Kidney tubule cell (primary cell): ENCODE measurements at places on chromosomes 7 and 10.

GRCh38 chr7:40544871-40545303 lies 410.1 kb downstream of the SUGCT start:
- DNase-seq, result no peak

- no peak for DNase-seq
These were observed 123.7 kb downstream of the KAT6B start for GRCh38 chr10:74949843-74950765.

GRCh38 chr7:157297185-157297584 lies 39.6 kb upstream of the DNAJB6 start:
- DNase-seq, result no peak

- peak; percentile 77 for DNase-seq
These were observed 48.1 kb downstream of the TNPO3 start for GRCh38 chr7:129006636-129007414.

DNA sequence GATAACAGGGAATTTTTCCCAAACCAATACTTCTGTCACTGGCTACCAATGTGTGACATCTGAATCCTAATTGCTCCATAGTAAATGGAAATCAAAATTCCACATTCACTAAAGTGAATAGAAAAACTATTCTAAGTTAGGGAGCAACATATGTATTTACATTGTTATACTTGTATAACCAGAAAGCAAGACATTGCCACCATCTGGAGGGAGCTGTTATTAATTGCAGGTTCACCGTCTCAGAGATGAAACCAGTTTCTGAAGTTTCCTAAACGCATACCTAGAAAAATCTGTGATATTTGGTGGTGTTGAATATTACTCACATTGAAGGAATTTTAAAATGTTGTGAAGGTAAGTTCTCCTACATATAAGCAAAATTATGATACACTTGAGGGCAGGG lies 390.1 kb downstream of the NXPH1 start:
- DNase-seq, result no peak

DNA sequence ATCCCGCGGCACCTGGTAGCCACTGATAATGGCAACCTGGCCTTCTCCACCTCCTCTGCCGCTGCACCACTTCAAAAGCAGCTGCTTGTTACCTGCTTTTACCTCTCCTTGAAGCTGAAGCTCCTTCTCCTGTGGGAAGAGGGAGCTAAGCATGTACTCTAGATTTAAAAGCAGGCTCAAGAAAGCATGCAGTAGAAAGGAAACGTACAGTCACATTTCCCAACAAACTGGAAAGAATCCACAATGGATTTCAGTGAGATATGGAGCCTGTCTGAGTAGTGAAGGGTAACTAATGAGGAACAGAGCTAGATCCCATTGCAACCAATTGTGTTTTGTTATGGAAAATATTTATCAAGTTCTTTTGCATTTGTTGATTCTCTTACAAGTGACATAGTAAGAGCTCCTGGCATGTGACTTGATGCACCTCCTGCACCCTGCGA lies 457.4 kb upstream of the GALNT17 start:
- no peak for DNase-seq

DNA sequence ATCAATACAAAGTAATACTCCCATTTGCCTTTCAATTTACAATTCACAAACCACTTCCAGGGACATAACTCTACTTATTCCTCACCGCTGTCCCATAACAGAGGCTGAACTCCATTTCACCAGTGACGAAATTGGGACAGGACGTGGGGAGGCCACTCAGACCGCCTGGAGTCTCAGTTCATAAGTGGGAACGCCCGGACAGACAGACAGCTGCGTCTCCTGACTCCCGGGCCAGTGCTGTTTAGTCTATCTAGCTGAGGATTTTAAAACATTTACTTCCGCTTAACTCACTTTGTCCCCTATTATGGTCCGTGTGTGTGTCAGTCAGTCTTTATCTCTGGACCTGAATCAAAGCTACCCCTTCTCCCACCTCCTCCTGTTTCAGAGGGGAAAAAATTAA lies 67.4 kb upstream of the ZNF438 start:
- DNase-seq, result no peak

GRCh38 chr10:95485056-95485844 lies 75.9 kb downstream of the SORBS1 start:
- peak; percentile 47 for DNase-seq

DNA sequence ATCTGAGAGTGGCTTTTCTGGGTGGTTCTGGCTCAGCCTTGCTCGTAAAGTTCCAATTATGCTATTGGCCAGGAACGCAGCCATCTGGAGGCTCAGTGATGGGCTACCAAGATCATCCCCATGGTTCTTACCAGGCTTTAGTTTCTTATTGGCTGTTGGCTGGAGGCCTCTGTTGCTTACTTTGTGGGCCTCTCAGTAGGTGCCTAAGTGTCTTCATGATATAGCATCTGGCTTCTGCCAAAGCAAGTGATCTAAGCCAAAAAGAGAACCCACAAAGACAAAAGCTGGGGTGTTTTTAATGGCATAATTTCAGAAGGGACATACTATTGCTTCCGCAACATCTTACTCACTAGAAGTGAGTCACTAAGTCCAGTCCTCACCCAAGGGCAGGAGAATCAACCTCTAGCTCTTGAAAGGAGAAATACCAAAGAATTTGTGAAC lies 132.0 kb upstream of the MDFIC start:
- peak; percentile 47 for DNase-seq

DNA sequence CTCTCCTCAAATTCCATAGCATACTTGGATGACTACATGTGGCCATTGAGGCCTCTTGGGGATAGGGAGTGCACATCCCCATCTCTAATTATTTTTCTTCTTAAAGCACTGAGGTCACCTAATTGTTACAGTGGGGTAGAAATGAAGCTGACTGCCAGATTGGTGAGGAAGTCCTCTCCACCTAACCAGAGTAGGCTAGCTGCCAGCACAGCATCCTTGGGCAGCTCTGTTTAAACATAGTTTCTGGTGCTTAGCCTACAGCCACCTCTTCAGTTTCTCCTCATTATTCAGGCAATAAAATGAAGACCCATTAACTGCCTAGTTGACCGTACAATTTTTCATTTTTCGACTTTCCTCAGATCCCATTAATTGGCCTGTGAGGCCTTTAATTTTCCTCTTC lies 104.6 kb downstream of the MLLT10 start:
- no peak for DNase-seq

DNA sequence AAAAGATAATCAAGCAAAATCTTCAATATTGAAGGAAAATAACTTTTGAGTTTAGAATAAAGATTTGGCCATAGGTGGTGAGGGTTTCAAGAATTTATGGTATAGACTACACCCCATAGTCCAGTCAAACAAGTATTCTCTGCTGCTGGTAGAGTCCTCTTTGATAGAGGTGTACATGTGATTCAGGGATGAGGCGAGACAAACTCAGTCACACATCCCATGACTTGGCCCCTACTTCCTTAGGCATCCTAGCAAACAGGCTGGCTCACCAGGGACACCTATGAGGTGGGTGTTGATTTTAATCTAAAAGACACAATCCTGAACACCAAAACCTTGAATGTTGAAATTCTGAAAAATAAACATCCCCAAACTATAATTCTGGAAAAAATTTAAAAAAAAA lies 78.1 kb upstream of the SLC25A13 start:
- DNase-seq, result peak; percentile 26

DNA sequence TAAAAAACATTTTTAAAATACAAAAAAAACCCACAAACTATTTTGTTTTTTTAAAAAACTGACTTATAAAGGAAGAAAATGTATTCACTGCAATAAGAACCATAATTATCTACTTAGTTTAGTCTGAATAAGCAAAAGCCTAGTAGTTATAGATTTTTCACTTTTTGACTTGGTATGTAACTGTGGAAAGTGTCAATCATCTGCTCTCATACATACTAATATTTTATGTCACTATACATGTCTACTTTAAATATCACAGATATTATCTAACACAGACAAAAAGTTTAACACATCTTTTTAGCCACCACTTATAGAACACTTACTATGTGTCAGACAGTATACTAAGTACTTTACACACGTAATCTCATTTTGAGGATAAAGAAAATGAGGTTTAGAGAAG lies 3.2 kb upstream of the JMJD1C start:
- DNase-seq, result no peak

- DNase-seq, result no peak
These were observed 65.7 kb upstream of the LANCL2 start for GRCh38 chr7:55299273-55299967.

- DNase-seq, result no peak
These were observed 2.1 kb upstream of the SLC13A1 start for GRCh38 chr7:123201901-123202300.

- DNase-seq, result no peak
These were observed 5.0 kb upstream of the GOLGA7B start for GRCh38 chr10:97844678-97845077.

DNA sequence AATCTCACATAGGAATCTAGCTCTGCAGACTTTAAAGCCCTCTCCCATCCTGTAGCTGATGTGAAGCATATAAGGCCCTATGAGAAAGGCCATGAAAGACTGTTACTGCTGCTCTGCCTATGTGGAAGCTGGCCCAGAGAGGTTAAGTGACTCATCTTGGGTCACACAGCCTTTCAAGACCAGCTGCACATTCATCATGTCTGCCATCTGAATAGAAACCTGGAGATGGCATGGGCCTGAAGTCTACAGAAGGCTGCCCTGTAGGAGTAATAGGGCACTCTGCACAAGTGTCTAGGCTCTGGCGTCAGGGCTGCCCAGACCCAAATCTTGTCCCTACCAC lies 59.4 kb upstream of the COL13A1 start:
- DNase-seq, result no peak

GRCh38 chr7:41188163-41189130 lies 514.4 kb downstream of the INHBA start:
- DNase-seq, result peak; percentile 65

- no peak for DNase-seq
These were observed 20.6 kb upstream of the KDM7A start for GRCh38 chr7:140197218-140197890.

DNA sequence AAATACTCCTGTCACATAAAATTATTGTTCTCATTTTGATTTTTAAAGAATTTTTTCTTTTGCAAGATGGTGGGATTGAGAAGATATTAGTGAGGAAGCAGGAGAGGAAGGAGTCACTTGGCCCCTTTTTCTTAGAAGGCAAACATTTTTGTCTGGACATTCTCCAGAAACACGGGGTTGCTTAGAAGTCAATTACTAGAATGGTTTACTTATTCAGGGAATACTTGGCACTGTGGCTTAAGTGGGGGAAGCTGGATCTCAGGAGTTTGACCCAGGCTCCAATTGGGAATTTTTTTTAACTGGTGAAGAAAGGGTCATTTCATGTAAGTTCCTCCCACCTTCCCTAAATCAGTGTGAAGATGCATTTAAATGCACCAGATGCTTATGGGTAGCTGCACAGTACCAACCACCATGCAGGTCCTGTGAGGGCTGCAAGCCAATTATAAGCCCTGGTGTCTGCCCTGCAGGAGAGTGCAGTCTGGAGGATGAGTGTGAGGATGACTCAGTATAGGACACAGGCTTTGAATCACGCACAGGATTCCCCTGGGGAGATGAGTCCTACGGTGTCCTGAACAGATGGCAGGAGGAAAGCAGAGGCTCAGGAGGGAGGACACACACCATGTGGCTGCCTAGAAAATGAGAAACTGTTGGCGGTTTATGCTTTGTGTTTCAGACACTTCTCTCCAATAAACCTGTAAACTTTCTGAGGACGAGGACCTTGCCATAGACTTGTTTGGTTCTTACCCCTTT lies 299.1 kb downstream of the PLXNA4 start:
- DNase-seq, result peak; percentile 89

DNA sequence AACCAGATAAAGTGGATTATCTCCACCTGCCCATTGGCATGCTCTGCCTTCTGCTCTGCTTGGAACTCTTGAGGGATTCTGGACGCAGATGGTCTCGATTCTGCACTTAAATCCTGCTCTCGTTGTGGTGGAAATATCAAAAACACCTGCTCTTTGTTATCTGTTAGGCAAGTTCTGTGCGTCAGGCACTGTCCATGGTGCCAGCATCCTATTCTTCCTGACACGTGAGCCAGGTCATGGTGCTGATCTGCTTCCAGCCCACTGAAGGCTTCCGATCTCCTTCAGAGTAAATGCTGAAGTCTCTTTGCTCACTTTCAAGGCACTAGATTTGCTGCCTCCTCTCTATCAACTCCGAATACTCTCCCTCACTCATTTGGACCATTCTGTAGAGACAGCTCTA lies 505.6 kb downstream of the HTR7 start:
- DNase-seq, result no peak

GRCh38 chr10:131070856-131071255 lies 240.7 kb downstream of the TCERG1L start:
- DNase-seq, result no peak

DNA sequence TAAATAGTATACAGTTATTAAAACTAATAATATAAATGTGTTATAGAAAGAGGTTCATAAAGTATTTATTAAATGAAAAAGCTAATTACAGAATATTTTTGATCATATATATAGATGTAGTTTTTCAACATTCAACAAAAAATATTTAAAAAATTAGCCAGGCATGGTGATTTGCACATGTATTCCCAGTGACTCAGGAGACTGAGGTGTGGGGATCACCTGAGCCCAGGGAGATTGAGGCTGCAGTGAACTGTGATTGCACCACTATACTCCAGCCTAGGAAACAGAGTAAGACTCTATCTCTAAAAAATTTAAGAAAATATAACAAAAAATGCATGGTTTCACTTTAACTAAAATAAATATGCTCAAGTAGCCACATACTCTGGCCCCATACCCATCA lies 118.0 kb upstream of the SEMA3C start:
- no peak for DNase-seq

GRCh38 chr7:107958764-107959526 lies 44.0 kb downstream of the LAMB1 start:
- no peak for DNase-seq

- no peak for DNase-seq
These were observed 75.9 kb downstream of the HIBADH start for GRCh38 chr7:27586825-27587224.

- DNase-seq, result no peak
These were observed 582.5 kb upstream of the MGMT start for GRCh38 chr10:128884496-128885072.

DNA sequence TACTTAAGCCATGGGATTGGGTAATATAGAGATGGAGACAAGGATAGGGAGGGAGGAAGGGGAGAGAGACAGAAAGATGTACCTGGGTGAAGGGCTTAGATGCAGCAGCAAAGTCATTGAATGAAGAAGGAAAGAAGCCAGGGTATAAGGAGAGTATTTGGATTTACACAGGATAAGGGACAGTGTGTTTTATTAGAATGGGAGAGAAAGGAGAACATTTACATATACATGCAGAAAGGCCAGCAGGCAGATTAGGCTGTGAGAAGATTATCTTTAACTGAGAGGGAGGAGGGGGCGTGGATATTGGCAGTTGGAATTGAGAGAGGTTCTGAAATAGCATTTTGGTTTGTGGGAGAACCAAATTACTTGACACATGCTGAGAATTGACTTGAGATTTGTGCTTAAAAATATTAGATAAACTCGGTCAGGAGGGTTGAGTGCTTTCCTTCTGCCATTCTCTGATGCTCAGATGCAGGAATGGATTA lies 161.5 kb upstream of the ZNF804B start:
- no peak for DNase-seq

- no peak for DNase-seq
These were observed 154.9 kb upstream of the TNRC18 start for GRCh38 chr7:5578495-5578894.

GRCh38 chr7:17095931-17096330 lies 202.5 kb upstream of the AHR start:
- DNase-seq, result no peak
